ENCODE measurements at places on chromosomes 12 and 14. TPM values are rescaled to one million over a fixed set of nuclear protein-coding genes. Genes with fewer than 3 reads are reported as not detected.

The RTL1 gene
- polyA plus RNA-seq = 0.07 TPM

The CLECL1 gene
- polyA plus RNA-seq = not detected

GRCh38 chr12:51976376-51977160 lies 25.1 kb downstream of the ACVR1B start:
- peaks cover 23% of the 10 kb centered on the region for H3K4me1 ChIP-seq
- no peak for DNase-seq
- H3K27me3 ChIP-seq = no peaks in the 10 kb centered on the region
- H3K4me3 ChIP-seq = no peak overlapping the region

- no peak overlapping the region for H3K4me3 ChIP-seq
- H3K27me3 ChIP-seq = no peaks in the 10 kb centered on the region
- H3K27ac ChIP-seq = no peak overlapping the region
- no peak for DNase-seq
- no peaks in the 10 kb centered on the region for H3K36me3 ChIP-seq
Observed at GRCh38 chr12:20120403-20120725, 248.0 kb upstream of the PDE3A start.

GRCh38 chr14:74257078-74257940 lies 18.1 kb downstream of the VSX2 start:
- no peaks in the 10 kb centered on the region for H3K4me1 ChIP-seq
- H3K4me3 ChIP-seq = peak overlapping the region; percentile 81

- no peak within 1 kb of the TSS for H3K27ac ChIP-seq
- DNase-seq = no peak
- H3K36me3 ChIP-seq = no peaks in the 10 kb centered on the region
- no peaks in the 10 kb centered on the region for H3K4me1 ChIP-seq
- no peaks in the 10 kb centered on the region for H3K27me3 ChIP-seq
Observed at GRCh38 chr14:100825713-100826331, at the start of gene MEG3. Gene MEG3 (plus strand): TSS chr14:100826118.

DNA sequence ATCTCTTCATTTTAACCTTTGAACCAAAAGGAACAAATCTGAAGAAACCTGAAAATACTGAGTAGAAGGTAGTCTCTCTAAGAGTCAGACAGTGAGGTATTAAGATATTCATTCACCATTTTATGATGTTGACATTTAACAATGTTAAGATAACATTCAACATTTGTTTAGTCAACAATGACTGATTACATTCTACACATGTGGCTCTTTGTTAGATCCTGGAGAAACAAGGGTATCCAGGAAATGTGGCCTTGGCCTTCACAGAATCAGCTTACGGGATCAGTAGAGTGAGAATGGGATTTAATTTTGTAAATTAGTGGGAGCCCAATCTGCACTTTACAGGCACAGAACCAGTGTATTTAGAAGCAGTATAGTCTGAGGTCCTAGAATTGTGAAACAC lies 355.5 kb downstream of the KCNH5 start:
- no peak overlapping the region for H3K27ac ChIP-seq
- H3K27me3 ChIP-seq = no peaks in the 10 kb centered on the region
- no peaks in the 10 kb centered on the region for H3K36me3 ChIP-seq
- no peaks in the 10 kb centered on the region for H3K4me1 ChIP-seq
- no peak for DNase-seq

- peak; percentile 62 for DNase-seq
- no peaks in the 10 kb centered on the region for H3K4me1 ChIP-seq
- H3K36me3 ChIP-seq = no peaks in the 10 kb centered on the region
- peaks cover 78% of the 10 kb centered on the region for H3K27me3 ChIP-seq
- H3K27ac ChIP-seq = no peak overlapping the region
- no peak overlapping the region for H3K4me3 ChIP-seq
Observed at GRCh38 chr12:48980389-48980952, 2.3 kb downstream of the WNT1 start.

GRCh38 chr14:89041257-89041582 lies 216.8 kb downstream of the TTC8 start:
- peak overlapping the region; percentile 59 for H3K4me3 ChIP-seq
- H3K27me3 ChIP-seq = no peaks in the 10 kb centered on the region
- H3K4me1 ChIP-seq = peaks cover 12% of the 10 kb centered on the region
- peak overlapping the region; percentile 89 for H3K27ac ChIP-seq
- peak; percentile 69 for DNase-seq

DNA sequence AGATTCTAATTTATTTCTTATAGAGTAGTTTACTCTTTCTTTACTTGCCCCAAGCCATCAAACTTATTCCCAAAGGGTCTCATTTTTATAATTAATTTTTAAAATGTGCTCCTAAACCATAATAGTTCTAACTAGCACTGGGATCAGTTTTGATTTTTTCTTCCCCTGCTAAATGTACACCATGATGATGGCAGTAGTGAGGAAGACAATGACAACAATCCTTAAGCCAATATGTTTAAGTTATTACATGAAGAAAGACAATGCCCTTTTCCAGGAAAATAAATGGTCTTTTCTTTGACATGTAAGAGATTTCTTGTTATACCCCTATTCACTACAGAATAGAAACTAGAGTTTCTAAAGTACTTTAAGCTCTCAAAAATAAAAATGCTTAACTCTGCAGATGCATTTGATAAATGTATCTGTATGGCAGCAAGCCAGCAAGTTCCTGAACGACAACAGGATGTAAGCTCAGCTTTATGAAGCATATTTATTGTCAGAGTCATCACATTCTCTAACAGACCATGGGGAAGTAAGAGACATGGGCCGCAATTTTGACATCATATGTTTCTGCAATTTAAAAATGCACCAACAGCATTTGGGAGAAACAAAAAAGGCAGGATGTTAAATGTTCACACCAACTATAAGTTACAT lies 36.0 kb upstream of the SNX6 start:
- no peaks in the 10 kb centered on the region for H3K36me3 ChIP-seq
- H3K27ac ChIP-seq = peak overlapping the region; percentile 68
- no peaks in the 10 kb centered on the region for H3K27me3 ChIP-seq
- no peaks in the 10 kb centered on the region for H3K4me1 ChIP-seq
- DNase-seq = no peak

DNA sequence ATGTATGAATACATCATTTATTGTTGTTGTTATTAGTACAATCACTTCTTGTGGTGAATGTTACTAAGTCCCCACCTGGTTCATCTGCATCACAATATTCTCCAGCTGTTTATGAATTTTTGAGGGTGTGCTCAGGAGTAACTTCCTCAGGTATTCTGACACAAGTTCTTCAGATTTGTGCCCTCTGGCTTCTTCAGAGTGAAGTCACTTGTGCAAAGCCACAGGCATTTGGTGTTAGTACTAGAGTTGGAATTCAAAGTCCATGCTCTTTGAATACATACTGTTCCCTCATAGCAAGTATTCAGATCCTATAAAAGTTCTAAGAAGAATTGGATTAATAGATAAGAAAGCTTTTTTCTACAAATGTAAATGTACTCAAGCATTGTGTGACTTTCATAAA lies 150.3 kb upstream of the AVPR1A start:
- H3K27me3 ChIP-seq = no peaks in the 10 kb centered on the region
- no peak overlapping the region for H3K4me3 ChIP-seq
- no peak for DNase-seq

The EML5 gene
- 1.1 TPM for polyA plus RNA-seq

All from SK-N-SH (cell line).